ENCODE measurements at places on chromosomes 3 and 15.

DNA sequence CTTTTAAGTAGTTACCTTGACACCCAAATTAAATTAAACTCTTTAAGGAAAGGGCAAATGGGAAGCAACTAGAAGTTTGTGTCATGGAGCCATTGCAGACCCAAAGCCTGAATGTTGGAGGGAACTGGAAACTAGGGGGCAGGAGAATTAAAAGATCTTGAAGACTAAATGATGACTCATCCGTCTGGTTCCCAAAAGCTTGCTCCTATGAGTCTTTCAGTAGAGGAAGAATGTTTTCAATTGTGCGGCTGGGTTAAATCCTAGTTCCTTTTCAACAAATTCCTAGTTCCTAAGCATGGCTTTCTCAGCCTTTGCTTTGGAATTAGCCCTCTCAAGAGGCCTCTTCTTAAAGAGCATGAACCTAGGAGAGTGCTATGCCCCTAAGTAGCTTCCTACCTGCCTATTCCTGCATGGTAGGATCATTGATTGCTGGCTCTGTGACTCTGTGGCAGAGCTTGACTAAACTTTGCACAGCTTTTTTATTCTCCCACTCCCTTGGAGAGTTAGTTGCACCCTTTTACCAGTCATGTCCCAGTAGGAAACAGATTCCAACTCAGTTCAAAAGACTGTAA lies 17.7 kb downstream of the CLEC3B start:
- no peak for DNase-seq

GRCh38 chr15:48367483-48367882 lies 36.3 kb downstream of the DUT start:
- DNase-seq = no peak

DNA sequence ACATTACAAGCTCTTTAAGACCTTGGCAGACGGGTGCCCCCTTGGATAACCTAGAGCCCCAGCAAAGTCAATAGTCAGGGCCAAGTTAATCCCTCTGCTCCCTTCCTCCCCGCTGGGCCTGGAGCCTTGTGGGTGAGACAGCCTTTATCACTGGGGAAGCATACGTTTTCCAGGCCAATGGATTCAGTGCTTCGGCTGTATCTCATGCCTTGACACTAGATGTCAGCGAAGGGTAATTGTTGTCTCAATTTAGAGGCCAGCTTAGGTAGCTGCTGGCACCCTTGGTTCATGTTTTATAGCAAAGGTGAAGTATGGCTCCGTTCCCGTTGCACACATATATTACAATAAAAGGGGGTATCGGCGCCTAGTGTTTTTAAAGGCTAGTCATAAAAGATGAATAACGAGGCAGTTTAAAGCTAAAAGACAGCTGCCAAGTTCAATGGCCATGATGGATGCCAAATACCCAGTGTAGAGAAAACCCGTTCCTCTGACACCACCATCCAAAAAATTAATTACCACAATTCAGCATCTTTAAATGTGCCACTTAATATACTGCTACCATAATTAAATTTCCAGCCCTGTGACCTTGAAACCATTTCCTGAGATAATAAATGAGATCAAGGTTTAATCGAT lies 52.3 kb upstream of the BNIP2 start:
- peak; percentile 12 for DNase-seq

DNA sequence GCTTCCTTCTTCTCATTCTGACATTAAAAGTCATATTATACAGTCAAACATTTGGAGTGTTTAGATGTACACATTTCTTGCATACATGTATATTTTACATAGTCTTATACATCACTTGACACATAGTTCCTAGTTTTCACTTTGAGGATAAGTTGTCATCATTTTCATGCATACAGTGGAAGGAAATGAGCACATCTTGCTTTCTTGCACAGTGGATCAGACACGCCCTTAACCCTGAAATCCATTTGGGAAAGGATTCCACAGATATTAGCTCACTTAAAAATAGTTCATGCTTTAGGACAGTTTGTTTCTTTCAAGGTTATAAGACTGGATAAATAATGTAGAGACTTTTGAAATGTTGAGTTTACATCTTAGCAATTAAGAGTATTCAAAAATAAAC lies 148.6 kb upstream of the MME start:
- DNase-seq = no peak

DNA sequence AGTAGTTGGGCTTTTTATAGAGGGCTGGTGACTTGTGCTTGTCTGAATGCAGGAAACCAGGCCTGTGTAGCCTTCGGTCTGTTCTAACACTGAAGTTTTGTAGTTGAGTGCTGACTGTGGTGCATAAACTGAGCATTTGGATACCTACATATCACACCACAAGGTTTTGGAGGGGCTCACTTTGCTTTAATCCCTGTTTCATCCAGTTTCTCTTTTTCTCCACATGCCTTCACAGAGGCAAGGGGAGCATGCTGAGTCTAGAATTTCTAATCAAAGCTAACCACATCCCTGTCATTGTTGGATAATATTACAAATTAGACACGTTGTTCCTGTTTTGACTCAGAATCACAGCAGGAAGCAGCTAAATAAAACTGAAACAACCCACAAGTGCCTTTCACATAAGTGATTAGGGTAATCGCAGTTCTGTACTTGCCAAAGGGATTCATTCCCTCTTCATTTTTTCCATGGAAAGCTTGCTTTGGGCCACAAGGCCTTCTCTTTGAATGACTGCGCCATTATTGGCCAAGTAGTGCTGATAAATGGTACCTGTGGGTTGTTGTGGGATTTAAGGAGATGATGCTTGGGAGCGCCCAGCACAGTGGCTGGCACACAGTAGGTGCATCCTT lies 48.9 kb downstream of the TGFBR2 start:
- DNase-seq = peak; percentile 92

DNA sequence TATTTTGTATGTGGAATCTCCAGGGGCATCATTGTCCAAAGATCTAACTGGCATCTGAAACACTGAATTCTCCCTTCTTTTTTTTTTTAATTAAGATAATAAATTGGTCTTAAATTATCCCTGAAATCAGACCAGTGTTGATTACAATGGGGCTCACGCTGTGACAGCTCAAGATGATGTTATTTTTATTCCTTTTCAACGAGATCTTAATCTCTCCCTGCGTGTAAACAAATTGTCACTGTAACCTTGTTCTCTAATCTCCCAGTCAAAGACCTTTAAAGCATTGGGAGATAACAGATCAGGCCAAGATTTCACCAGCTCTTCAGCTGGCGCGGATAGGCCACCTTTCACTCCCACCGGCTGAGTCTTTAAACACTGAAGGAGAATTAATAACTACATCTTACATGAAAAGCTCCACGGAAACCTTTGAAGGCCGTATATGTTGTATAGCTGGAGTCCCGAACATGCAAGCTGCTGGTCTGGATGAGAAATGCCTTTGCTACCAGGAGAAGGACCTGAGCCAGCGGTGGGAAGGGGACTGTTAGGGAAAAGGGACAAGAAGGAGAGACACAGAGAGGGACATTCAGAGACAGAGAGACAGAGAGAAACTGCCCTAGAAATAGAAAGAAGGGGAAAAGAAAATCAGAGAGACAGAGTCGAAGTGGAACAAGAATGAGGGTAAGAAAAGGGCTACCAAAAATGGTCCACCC lies 418.8 kb upstream of the NR2F2 start:
- no peak for DNase-seq

GRCh38 chr3:48716508-48716981 lies 476 bp downstream of the IP6K2 start:
- DNase-seq = peak; percentile 30

DNA sequence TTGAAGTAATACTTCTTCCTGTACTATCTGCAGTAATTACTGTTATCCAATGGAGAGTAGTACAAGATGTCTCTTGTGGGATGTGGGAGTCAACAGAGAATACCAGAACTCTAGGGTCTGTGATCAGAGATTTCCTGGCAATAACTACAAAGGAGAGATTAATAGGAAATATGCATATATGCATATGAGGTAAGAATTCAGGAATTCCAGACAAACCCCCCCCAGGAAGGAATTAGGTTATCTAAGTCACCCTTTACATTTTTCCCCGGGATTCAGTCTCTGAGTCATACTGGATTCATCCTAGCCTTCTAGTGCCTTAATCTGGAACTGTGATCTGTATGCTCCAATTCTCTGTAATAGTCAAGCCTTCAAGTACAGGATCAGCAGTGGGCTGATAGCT lies 49.4 kb downstream of the GTF2E1 start:
- no peak for DNase-seq

DNA sequence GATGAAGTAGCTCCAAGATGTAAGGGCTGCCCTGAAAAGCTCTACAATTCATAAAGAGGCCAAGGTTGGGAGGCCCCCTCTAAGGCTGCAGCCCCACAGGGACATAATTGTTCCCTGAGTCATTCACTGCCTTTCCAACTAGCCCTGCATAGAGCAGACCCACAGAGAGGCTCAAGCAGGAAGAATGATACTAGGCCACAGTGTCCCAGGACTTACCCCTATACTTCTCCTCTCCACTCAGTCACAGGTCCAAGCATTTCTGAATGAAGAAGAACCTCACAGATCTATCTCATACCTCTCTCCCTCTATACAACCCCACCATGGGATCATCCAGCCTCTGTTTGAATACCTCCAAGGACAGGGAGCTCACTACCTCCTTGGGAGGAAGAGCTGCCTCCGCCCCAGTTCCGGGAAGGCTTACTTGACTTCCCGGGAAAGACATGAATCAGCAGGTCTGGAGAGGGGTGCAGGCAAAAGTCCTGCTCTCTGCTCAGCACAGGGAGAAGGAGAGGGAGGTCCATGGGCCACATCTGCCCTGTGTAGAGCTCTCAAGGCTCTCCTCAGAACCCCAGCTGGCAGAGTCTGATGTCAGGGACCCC lies 6.9 kb upstream of the SKIC8 start:
- DNase-seq = no peak

GRCh38 chr15:93359425-93360131 lies 270.6 kb upstream of the RGMA start:
- DNase-seq = no peak

DNA sequence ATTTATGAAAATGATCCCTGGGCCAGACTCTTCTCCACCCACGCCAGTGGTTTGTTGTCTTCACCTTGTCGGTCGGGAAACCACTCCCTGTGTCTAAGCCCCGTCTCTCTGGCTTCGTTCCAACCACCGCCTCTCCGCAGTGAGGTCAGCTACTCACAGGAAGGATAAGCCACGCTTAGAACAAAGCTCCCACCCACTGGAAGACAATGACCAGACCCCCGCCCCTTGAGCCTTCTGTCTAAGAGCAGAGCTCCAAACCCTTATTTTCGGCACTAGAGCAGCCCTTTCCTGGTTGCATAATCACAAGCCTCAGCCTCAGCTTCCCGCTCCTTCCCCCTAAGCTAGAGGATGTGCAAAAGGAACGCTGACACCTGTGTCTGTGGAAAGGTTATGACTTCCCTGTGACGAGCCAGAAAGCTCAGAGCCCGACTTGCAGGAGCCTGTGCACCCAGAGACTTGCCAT lies 114.9 kb upstream of the MEF2A start:
- DNase-seq = peak; percentile 53

- no peak for DNase-seq
Measured at GRCh38 chr3:180280555-180280954, 243.8 kb upstream of the PEX5L start.

- DNase-seq = no peak
Measured at GRCh38 chr3:196756732-196757131, 17.1 kb downstream of the PAK2 start.

DNA sequence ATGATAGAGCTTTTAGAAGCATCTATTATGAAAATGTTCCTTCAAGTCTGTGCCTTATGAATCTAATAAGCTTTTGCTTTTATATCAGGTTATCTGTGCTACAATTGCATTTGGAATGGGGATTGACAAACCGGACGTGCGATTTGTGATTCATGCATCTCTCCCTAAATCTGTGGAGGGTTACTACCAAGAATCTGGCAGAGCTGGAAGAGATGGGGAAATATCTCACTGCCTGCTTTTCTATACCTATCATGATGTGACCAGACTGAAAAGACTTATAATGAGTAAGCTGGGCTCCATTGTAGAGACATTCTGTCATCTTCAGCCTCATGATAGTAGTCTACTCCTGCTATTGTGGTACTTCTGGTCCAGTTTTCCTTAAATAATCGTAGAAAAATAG lies 73.4 kb downstream of the BLM start:
- no peak for DNase-seq

- no peak for DNase-seq
Measured at GRCh38 chr3:126303272-126303671, 53.9 kb downstream of the KLF15 start.

GRCh38 chr15:67855842-67856241 lies 16.0 kb upstream of the RNU6-1 start:
- DNase-seq = no peak

GRCh38 chr15:66851311-66852063 lies 149.5 kb downstream of the SMAD6 start:
- DNase-seq = peak; percentile 83

DNA sequence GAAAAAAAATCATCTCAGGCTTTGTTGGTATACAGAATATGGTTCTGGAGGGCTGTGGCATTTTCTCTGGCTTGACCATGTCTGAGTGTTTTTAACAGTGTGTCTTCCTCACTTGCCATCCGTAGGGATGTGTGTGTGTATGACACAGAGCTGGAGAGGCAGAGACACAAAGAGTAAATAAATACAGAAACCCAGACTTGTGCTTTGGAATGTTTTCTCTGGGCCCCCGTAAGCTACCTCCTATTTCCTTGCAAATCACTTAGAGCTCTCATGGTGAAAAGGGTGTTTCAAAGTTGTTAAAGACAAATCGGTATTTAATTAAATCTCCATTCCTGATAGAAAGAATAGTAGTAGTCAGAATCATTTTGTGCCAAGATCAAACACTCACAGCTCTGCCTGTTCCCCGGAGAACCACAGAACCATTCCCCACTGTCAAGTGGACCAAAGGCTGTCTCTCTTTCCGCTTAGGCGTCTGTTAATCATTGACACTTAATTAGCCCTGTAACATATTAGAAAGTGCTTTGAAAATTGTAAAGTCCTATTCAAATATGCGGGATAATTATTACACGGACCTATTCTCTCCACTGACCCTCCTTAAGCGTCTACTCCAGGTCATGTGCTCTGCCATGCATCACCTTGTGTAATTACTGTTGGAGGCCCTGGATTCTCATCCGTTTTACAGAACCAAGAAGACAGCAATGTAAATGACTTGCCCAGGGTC lies 313.6 kb upstream of the TLE3 start:
- no peak for DNase-seq

- DNase-seq = no peak
Measured at GRCh38 chr3:193905541-193906396, 230.2 kb upstream of the HES1 start.

- DNase-seq = no peak
Measured at GRCh38 chr3:79175870-79176269, 591.9 kb downstream of the ROBO1 start.

GRCh38 chr3:195900436-195901355 lies 7.7 kb downstream of the TNK2 start:
- peak; percentile 62 for DNase-seq

GRCh38 chr3:123202451-123202850 lies 708 bp downstream of the SEC22A start:
- DNase-seq = no peak

GRCh38 chr3:167691366-167691765 lies 37.6 kb upstream of the WDR49 start:
- peak; percentile 85 for DNase-seq

All from activated CD4-positive, alpha-beta T cell treated with anti-CD3 and anti-CD28 coated beads, Interleukin-2, amount 50 U/mL, for 16 hours (primary cell).